ENCODE measurements at places on chromosomes 4 and X. TPM values are rescaled to one million over a fixed set of nuclear protein-coding genes. Genes with fewer than 3 reads are reported as not detected.

ARL13A gene
- not detected for total RNA-seq

- DNase-seq, result no peak
These were observed 52.7 kb downstream of the ADGRA3 start for GRCh38 chr4:22463179-22463578.

- DNase-seq, result no peak
These were observed 32.1 kb downstream of the ZGRF1 start for GRCh38 chr4:112604589-112604988.

GALNTL6 gene
- 0.15 TPM for total RNA-seq

DNA sequence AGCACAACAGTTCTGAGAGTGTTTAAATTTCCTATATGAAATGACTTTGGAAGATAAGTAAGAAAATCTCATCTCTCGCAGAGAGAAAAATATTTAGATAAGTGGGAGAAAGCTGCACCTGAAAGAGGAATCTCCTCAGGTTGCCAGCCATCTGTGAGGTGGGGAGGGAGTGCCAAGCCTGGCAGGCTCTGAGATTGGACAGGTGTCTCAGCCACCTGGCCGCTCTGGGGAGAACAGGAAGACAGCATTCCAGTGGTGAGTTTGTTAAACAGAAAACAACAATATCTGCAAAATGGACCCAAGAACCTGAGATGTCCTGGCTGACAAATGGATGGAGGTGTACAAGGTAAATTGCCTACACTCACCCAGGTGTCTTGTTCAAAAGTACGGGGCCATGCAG is 31.3 kb downstream of the EMCN start:
- DNase-seq, result no peak

DNA sequence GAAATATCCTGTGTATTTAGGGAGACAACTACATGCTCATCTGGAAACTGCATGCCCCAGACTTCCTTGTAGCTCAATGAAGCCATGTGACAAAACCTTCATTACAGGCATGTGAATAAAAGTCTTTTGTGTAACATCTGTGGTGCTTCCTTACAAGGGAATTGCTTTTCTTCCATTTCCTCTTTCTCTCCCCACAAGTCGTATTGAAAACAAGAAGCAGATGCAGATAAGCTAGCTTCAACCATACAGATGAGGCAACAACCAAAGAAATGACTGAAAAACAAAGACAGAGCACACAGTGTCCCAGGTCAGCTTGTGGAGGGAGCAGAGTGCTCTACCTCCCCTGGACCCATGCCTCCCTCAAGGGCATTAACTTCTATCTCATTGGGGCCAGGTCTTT is 115.8 kb upstream of the INPP4B start:
- DNase-seq, result no peak

DNA sequence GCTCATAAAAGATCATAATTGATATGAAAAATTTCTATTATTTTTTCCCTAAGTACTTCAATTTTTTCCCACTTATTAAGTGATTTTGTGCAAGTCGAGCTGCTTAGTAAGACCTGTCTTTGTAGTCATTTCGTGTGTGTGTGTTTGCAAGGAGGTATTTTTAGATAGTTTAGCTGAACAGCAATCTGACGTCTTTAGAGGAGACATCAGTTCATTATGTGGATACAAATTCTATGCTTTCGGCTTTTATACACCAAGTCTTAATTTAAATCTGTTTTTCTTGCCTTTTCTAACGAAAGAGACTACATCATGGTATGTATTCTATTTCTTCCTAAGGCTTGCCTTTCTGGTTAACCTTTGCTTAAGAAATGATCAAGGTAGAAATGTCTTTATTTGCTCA is 179.4 kb downstream of the RAPGEF2 start:
- DNase-seq, result no peak

DNA sequence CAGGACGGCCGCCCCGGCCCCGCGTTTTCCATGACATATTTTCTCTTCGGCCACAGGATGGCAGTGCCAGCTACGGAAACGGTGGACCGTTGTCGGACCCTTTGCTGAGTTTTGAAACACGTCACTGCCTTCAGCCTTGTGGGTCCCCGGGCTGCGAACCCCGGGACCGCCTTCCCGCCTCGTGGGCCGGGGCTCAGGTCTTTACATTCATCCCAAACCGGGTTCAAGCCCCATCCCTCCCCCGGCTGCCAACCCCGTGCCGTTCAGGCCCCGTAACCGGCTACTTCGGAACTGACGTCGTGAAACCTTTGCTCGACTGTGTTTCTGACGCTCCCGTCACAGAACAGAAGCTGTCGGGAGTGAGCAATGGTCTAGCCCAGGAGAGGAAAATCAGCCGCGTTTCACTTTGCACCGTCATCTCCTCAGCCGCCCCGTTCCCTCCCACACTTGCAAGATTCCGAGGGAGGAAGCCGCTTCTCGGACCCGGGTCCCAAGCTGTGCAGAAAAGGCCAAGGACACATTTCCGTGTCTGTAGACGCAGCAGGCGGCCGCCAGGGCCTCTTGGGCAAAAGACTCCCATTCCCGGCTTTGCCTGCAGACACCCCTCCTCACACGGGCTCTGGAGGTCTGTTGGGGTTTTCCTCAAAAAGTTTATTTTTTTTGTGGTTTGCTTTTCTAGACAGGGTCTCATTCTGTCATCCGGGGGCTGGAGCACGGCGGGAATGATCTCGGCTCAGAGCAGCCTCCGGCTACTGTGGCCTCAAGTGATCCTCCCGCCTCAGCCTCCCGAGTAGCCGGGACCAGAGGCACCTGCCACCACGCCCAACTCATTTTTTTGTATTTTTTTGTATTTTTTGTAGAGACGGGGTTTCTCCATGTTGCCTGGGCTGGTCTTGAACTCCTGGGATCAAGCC is 41.4 kb upstream of the PPP2R3B start:
- DNase-seq, result no peak

DNA sequence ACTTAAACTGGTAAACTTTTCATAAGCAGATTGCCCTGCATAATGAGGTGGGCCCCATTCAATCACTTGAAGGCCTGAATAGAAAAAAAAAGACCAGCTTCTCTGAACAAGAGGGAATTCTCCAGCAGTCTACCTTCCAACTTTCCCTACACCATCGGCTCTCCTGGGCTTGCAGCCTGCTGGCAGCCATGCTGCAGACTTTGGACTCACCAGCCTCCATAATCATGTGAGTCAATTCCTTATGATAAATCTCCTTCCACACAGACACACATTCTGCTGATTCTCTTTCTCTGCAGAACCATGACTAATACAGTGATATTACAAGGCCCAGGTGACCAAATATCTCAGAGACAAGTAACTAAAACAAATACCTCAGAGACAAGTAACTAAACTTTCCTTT is 113.8 kb upstream of the WDR17 start:
- DNase-seq, result no peak

DNA sequence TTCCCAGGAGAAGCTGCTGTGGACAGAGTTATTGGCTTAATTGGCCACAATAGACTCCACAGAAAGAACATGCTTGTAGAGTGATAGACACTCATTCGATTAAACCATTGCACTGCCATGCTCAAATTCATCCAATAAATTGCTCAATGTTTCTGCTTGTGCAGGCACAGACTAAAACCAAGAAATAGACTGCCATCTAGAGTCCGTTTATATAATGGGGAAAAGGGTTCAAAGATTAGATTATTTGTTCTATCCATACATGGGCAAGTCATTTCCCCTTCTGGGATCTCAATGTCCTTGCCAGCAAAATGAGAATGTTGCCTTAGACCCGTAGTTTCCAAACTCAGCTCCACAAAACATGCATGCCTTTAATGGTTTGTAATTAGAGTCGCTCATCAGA is 8.7 kb downstream of the SMIM10 start:
- DNase-seq, result no peak

BEX1 gene
- not detected for total RNA-seq

G3BP2 gene
- 51.0 TPM for total RNA-seq

DNA sequence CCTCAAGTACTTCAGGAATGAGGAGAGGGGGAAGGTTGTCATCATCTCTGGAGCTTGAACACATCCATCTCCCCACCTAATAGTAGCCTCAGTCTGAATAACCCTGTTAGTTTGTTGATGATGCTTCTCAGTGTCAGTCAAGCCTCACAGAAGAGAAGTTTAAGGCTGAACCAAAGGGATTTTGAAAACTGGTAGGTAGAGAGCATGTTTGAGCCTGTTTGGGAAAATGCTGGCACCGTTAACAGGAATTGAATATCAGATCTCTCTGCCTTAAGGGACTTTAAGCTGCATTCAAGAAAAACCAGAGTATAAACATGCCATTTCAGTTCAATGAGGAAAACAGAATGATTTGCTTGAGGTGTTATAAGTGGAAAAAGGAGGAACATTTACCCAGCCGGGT is 73.1 kb downstream of the MAPK10 start:
- no peak for DNase-seq

- DNase-seq, result no peak
These were observed 94.9 kb upstream of the MYOZ2 start for GRCh38 chr4:119040694-119041185.

DNA sequence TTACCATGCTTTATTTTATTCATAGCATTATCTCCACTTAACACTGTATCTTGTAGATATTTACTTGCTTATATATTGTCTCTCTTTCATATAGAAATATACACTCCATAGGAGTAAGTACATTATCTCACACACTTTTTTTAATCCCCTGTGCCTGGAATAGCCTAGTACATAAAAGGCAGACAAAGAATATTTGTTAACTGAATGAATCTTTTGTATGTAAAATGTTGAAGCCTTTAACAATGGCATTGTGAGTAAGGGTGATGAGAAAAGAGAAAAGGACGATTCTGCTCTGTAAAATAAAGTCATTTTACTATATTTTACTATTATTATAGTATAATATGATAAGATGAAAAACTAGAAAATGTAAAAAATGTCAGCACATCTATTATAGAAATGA is 97.7 kb upstream of the PDHA2 start:
- DNase-seq, result no peak

- no peak for DNase-seq
These were observed 328.3 kb upstream of the RPS6KA3 start for GRCh38 chrX:20594985-20595384.

GRCh38 chr4:7867701-7868435 is 71.8 kb downstream of the AFAP1 start:
- DNase-seq, result no peak

AFF2 gene
- 1.9 TPM for total RNA-seq

- DNase-seq, result peak; percentile 78
These were observed 74.4 kb upstream of the IRF2 start for GRCh38 chr4:184548648-184549341.

DNA sequence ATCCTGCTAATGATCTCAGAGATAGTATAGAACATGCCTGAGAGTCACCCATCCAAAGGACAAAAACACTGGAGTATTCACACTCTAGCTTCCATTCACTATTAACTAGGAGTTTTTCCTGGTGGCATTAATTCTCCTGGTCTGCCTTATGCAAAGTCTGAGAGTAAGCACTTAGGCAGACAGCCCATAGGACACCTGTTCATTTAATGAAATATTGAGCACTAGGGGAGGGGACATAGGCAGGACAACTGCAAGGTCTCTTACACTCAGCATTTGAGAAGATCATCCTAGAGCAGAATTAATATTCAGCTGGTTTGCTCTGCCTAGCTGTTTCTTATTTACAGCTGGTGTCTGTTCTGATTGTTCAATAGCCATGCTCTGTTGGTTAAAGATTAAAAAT is 508.5 kb downstream of the CENPC start:
- no peak for DNase-seq

SLC25A14 gene
- 3.1 TPM for total RNA-seq

S100G gene
- not detected for total RNA-seq

DNA sequence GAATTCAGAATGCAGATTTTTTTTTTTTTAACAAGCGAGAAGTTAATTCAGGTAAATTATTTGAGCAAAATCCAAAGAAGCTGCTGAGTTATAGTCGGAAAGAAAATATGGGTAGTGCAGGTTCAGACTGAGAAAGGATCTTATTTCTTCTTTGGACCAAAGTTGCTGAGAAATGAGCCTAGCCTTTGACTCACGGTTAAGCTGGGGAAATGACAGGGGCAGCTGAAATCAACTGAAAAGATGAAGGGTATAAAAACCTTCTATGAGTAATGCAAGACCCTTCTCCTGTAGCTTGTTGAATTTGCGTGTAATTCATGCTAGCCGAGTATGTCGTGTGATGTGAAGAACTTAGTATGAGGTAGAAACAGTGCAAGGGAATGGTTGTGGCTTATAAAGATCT is 63.0 kb downstream of the KIAA0232 start:
- DNase-seq, result no peak

GRCh38 chrX:142201113-142201512 is 4.0 kb downstream of the MAGEC2 start:
- no peak for DNase-seq

GRCh38 chrX:65035446-65035770 is 59.2 kb upstream of the ZC4H2 start:
- DNase-seq, result no peak

GRCh38 chr4:150632639-150633038 is 50.7 kb downstream of the MAB21L2 start:
- DNase-seq, result no peak

DNA sequence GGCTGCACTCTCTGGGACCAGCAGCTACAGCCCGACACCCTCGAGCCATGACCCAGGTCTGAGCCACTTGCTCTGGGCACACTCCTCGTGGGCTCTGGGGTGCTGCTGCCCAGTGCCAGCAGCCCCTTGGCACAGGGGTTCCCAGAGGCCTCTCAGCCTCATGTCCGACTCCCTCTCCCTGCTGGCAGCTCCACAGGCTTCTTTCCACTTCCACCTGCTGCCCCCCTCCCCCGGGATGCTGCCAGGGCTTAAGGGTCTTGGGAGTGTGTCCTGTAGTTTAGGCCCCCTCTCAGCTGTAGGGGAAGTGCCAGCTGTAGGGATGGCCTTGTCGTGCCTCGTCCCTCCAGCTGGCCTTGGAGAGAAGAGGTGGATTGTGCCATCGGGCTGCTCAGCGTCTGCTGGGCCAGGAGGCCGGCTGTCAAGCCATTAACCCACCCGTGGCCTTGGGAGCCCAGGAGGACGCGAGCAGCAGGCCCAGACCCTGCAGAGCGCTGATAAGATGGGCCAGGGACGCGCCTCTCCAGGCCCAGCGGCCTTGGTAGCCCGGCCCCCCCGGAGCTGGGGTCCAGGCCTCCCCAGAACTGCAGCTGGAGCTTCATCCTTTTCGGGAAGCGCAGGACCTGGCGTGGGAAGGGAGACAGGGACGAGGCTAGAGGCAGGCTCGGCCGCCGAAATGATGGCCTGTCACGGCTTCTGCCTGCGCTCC is 1.0 kb upstream of the USP27X start:
- no peak for DNase-seq

DNA sequence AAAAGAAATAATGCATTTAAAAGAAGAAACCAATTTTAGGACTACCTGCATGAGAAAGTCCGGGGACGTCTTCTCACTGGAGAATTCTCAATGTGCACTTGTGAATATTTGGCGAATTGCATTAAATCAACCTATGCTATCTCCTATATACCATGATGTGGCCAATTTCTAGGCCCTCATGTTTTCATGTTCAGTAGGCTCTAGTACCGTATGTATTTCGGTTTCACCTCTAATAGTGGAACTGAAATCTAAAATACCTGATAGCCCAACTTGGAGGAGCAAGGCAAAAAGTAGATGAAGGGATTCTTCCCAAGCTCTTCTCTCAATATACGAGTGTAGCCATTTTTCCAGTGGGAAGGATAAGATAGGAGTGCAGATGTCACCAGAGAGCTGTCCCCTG is 11.4 kb upstream of the FGF2 start:
- DNase-seq, result no peak

Measured in right lobe of liver (tissue), 6 donors.